NCI-H1694 (cell line): ENCODE measurements at places on chromosomes 6 and 20.

DNA sequence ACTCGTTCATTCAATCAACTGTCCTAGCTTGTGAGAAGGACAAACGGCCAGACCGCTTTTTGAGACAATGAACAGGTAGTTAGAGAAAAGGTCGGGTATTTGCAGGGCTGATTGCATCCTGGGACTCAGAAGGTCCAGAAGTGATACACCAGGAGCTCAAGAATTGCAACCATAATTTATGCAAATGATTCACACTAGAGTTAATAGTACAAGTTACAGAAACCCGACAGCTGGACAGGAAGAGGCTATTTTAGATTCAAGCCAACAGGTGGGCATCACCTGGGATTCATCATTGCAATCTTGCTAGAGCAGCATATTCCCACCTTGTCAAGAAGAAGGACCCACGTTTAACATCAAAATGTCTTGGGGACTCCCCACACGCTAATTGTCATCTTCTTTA is 83.5 kb downstream of the TNFAIP3 start:
- no peak for DNase-seq

DNA sequence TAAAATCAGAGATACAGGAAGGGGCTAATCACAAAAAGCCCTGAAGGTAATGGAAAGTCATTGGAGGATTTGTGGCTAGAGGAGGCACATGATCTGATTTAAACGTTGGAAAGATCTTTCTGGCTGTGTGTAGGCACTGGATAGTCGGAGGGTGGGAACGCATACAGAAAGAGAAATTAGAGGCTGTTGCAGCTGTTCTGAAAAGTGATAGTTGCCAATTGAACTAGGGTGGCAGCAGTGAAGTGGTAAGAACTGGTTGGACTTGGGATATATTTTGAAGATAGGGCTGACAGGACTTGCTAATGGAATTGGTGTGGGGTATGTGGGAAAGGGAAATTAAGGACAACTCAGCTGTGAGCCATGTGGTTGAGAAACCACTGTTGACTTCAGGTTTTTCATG is 223.6 kb downstream of the OGFRL1 start:
- no peak for DNase-seq

DNA sequence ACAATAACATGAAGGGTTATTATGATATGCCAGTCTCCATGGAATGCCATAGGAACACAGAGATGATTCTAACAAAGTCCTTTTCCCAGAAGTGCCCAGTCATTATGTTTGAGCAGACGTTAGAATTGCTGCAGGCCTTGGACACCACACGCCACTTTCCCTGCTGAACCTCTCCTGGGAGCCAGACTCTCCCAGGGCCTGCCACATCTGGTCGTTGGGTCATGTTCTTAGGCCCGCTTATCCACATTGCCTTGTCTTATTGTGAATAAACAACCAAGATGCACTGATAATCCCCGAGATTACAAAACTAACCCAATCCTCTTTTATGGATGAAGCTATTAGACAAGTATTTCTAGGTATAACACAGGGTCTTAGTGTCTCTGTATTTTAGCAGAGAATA is 276.5 kb upstream of the CITED2 start:
- DNase-seq, result no peak

DNA sequence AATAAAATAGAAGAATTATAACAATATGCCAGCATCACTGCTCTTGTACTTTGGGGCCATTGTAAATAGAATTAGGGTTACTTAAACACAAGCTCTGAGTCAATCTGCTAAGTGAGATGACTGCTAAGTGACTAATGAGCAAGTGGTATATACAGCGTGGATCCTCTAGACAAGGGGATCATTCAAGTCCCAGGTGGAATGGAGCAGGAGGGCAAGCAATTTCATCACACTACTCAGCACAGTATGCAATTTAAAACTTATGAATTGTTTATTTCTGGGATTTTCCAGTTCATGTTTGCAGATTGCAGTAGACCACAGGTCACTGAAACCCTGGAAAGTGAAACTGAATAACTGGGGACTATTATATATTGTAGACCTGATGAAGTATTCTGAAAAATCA is 235.3 kb downstream of the BTBD3 start:
- DNase-seq, result no peak

GRCh38 chr20:34762031-34762555 is 57.9 kb downstream of the TP53INP2 start:
- DNase-seq, result no peak

- DNase-seq, result no peak
Measured at GRCh38 chr20:62310757-62311121, 7.9 kb downstream of the ADRM1 start.

DNA sequence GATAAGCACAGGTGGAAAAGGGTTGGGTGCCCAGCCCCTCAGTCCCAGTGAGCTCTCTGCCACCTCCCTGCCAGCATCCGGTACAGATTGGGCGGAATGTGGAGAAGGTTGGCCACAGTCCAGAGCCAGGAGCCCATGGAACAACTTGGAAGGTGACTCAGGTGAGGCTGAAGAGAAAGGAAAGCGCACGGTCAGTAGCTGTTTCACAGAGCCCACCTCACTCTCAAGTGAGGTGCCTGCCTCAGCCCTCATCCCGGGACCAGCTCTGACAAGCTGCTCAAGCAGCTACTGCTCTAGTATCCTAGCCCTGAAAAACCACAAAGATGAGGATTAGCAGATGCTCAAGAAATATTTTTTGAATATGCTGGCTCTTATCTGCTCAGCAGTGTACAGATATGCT is 1.1 kb upstream of the MMP24OS start:
- no peak for DNase-seq

DNA sequence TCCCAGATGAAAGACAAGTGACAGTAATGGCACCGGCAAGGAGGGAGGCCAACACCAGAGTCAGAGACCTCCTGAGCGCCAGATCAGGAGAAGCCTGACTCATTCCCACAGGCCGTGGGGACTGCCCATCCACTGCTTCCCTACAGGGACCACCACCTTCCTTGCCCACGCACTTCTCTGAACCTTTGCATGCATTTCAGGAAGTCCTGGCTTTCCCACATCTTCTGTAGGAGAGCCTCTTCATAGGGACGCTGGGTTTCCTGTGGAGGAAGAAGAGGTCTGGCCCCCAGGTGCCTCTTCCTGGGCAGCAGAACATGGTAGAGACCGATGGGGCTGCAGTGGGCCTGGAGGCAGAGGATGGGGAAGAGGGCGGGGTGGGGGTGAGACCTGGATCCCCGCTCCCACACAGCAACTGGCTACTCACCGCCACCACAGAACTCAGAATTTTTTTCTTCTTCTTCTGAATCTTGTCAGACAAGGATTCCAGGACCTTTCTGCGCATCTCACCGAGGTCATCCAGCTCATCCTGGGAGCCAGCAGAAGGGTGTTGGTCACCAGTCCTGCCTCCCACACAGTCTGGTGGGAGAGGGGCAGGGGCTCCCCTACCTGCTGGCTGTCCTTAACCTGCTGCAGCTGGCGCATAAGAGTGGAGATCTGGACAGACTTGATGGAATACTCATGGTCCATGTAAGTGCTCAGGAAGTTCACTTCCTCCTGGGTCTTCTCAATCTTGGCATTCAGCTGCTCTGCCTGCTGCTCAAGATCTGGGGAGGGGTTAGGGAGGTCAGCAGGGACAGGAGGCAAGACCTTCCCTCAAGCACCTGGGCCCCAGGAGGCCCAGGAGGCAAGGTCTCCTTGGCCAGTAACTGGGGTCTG is 13.7 kb downstream of the C20orf96 start:
- DNase-seq, result no peak

DNA sequence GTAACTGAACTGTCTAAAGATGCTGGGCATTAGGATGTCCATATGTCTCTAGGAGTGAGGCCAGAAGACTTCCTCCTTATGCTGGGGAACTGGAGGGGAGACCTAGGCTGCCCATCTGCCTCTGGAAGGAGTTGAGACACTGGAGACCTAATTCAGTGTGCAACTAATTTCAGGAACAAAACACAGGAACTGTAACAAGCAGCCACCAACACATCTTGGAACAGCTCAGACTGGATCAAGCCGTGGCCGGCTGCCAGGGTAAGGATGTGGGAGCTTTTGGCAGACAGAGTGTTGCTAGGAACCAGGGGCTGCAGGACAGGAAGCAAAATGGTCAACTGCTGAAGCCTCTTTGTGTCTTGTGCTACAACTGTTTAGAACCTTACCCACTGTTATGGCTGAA is 16.4 kb upstream of the MAS1 start:
- no peak for DNase-seq

DNA sequence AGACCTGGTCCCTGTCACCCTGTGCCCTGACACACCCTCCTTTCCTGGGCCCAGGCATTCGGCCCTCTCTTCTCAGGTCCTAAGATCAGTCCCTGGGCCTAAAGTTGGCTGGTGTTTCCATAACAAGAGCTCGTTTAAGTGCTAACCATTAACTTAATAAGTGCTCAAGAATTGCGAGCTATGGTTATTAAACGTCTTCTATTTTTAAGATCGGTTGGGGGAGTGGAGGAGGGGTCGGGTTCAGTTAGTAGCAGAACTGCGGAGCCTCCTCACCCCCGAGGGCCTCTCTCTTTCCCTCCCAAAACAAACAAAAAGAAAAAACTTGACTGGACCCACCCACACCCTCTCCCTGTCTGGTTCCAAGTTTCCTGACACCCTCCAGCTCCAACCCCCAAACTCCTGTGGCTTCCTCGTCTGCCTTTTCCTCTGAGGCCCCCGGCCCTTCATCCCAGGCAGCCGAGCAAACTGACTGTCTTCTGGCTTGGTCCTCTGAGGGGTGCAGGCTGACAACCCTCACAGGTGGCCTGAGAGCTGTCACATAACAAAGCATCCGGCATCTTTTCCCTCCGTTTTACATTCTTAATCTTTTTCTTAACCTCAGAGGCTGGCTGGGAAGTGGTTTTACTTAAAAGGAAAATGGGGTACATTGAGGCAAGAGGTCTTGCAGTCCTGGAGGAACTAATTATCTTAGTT is 2.0 kb downstream of the STK35 start:
- DNase-seq, result no peak

DNA sequence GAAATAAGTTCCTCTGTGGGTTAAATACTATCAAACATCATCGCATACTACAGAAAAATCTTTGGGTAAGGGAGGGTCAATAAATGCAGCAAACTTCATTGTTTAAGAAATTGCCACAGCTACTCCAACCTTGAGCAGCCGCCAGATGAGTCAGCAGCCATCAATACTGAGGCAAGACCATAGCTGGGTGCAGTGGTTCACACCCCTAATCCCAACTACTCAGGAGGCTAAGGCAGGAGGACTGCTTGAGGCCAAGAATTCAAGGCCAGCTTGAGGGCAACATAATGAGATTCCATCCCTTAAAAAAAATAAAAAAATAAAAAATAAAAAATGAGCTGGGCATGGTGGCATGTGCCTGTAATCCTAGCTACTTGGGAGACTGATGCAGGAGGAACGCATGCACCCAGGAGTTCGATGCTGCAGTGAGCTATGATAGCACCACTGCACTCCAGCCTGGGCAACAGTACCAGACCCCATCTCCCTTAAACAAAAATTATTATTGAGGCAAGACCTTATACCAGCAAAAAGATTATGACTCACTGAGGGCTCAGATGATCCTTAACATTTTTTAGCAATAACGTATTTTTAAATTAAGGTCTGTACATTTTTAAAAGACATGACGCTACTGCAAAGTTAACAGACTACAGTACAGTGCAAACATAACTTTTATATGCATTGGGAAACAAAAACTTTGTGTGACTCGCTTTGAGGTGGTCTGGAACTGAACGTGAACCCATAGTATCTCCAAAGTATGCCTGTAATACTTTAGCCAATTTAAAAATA is 8.8 kb downstream of the SRPK1 start:
- no peak for DNase-seq

- DNase-seq, result no peak
Measured at GRCh38 chr6:155543166-155543847, 87.7 kb upstream of the NOX3 start.

GRCh38 chr6:133198725-133199124 is 42.4 kb upstream of the EYA4 start:
- no peak for DNase-seq

DNA sequence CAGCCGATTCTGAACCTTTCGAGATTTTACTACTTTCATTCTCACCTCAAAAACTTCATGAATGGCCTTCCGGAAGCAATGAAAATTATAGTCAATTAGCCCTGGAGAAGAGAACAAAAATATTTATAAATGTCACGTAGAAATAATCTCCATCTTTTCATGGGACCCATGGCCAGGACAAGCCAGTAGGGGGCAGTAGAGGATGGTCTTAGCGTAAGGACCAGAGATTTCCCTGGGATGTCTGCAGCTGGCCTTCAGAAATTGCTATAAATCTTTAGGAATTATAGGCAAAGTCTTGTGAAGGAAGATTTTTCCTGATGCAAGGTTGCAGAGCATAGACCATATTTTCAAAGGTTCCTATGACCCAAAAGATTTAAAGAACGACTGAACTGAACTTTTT is 15.6 kb upstream of the UBE2J1 start:
- DNase-seq, result peak; percentile 52

- DNase-seq, result no peak
Measured at GRCh38 chr6:150767571-150768018, 97.9 kb upstream of the MTHFD1L start.

- DNase-seq, result peak; percentile 42
Measured at GRCh38 chr6:7727946-7728854, 2.3 kb downstream of the BMP6 start.

GRCh38 chr20:22374066-22374465 is 210.3 kb downstream of the FOXA2 start:
- no peak for DNase-seq
